Melanocyte of skin (primary cell): ENCODE measurements at places on chromosomes 3 and 15. TPM values are rescaled to one million over a fixed set of nuclear protein-coding genes. Genes with fewer than 3 reads are reported as not detected.

The BNC1 gene
- 1.1 and 1.4 TPM in 2 replicates for total RNA-seq

The SLC12A1 gene
- total RNA-seq, result under 0.01 TPM in 1 of 2 replicates, not detected in the other

The TM4SF1 gene
- 534 and 605 TPM in 2 replicates for total RNA-seq

The SLC6A1 gene
- not detected in 2 replicates for total RNA-seq

The TRPM1 gene
- 171 and 326 TPM in 2 replicates for total RNA-seq

The SLC9C1 gene
- total RNA-seq, result 0.15 TPM in 1 of 2 replicates, not detected in the other
